ENCODE measurements at places on chromosomes 16 and 17. TPM values are rescaled to one million over a fixed set of nuclear protein-coding genes. Genes with fewer than 3 reads are reported as not detected.

DNAH17 gene
- not detected for total RNA-seq

GRCh38 chr17:60947100-60947499 lies 269.4 kb downstream of the BCAS3 start:
- H3K27me3 ChIP-seq = no peaks in the 10 kb centered on the region
- no peaks in the 10 kb centered on the region for H3K36me3 ChIP-seq
- no peak overlapping the region for H3K27ac ChIP-seq
- no peaks in the 10 kb centered on the region for H3K4me1 ChIP-seq
- no peak for DNase-seq

DNA sequence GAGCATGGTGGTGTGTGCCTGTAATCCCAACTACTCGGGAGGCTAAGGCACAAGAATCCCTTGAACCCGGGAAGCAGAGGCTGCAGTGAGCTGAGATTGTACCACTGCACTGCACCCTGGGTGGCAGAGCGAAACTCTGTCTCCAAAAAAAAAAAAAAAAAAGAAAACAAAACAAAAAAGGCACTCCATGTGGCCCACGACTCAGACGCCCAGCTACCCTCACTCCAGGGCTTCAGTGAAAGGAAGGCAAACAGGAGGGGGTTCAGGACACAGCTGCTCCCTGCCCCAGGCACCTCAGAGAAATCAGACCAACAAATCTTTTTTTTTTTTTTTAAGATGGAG lies 91.7 kb downstream of the LITAF start:
- peak overlapping the region; percentile 91 for H3K27ac ChIP-seq
- H3K4me1 ChIP-seq = peaks cover 33% of the 10 kb centered on the region
- H3K36me3 ChIP-seq = no peaks in the 10 kb centered on the region
- no peak overlapping the region for H3K4me3 ChIP-seq

DNA sequence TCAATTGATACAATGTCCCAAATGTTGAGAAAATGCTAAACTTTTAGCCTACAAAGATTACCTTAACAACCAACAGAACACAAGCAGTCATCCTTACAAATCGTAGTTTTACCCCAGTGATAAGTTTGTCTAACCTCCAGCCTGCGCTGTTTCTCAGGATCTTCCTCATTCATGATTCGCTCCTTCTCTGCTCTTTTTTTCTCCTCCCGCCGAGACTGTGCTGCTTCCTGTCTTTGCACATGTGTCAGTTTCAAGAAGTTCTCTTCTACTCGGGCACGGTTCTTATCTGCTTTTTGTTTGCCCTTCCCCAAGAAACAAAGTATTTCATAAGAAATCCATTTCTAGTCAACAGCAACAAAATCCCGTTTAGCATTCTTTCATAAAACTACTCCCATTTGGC lies 10.2 kb upstream of the STRADA start:
- H3K27ac ChIP-seq = no peak overlapping the region
- DNase-seq = no peak
- no peaks in the 10 kb centered on the region for H3K27me3 ChIP-seq
- H3K4me3 ChIP-seq = no peak overlapping the region
- no peaks in the 10 kb centered on the region for H3K4me1 ChIP-seq
- peaks cover 93% of the 10 kb centered on the region for H3K36me3 ChIP-seq

GRCh38 chr17:15281909-15282308 lies 16.8 kb upstream of the PMP22 start:
- no peak overlapping the region for H3K27ac ChIP-seq
- DNase-seq = no peak
- no peak overlapping the region for H3K4me3 ChIP-seq
- H3K4me1 ChIP-seq = no peaks in the 10 kb centered on the region

DNA sequence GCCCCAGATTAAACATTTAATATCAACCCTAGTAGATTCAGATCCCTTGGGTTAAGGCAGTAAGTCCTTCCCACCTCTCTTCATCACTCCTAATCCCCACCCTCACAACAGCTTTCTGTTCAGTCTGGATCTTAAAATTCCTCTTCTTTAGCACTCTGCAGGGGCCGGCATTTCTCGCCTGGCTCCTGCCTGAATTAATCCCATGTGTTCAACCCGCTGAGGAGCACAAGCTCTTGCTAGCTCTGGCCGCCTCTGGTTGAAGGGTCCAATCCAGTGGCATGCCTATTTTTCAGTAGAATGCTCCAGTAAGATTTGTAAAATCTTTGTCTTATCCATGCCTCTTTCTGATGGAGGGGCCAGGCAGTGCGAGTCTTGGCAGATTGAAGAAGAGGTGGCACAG lies 59.2 kb downstream of the CYB5B start:
- H3K4me1 ChIP-seq = peaks cover 17% of the 10 kb centered on the region
- no peak overlapping the region for H3K4me3 ChIP-seq
- H3K27me3 ChIP-seq = no peaks in the 10 kb centered on the region

DNA sequence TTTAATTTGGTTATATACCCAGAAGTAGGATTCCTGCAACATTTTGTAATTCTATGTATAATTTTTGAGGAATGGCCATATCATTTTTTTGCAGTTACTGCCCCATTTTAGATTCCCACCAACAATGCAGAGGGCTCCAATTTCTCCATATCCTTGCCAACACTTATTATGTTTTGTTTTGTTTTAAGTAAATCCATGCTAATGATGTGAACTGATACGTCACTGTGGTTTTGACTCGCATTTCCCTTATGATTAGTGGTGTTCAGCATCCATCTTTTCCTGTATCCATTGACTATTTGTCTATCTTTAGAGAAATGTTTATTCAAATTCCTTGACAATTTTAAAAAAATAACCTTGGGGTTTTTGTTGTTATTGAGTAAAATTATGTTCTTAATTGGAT lies 826.4 kb downstream of the CDH11 start:
- H3K27ac ChIP-seq = no peak overlapping the region
- no peak overlapping the region for H3K4me3 ChIP-seq
- H3K27me3 ChIP-seq = no peaks in the 10 kb centered on the region
- no peak for DNase-seq
- no peaks in the 10 kb centered on the region for H3K4me1 ChIP-seq

- peaks cover 15% of the 10 kb centered on the region for H3K4me1 ChIP-seq
- no peak for DNase-seq
- H3K27me3 ChIP-seq = no peaks in the 10 kb centered on the region
Measured at GRCh38 chr17:31699281-31699680, 159.8 kb downstream of the COPRS start.
